ENCODE measurements at places on chromosomes 11 and 22.
A peak's percentile ranks its signal among the peaks of the same experiment; 100 is the strongest.

- no peak for DNase-seq
These were observed 64.1 kb upstream of the GRAMD1B start for GRCh38 chr11:123365955-123366354.

DNA sequence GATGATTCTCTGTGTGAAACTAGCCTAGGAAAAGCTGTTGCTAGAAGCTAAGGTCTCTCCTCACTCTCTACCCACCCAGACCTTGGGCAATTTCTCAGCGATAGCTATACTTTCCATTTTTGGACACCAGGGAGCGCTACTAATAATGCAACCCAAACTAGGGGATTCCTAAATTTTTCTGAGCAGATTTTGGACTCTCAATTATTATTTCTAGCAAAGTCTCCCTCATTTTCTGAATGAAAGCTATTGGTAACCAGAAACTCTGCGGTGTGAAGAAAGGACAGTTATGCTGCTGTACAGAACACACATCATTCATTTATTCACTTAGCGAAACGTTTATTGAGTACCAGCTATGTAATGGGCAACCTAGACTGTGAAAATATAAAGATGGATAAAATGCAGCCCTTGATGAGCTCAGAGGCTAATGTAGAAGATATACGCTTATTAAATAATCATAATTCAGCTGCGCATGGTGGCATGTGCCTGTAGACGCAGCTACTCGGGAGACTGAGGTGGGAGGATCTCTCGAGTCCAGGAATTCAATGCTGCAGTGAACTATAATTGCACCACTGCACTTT is 6.1 kb upstream of the STIM1 start:
- peak; percentile 28 for DNase-seq

GRCh38 chr22:48504519-48505140 is 1323.0 kb downstream of the BRD1 start:
- DNase-seq: no peak

- DNase-seq: no peak
These were observed 2.3 kb downstream of the GPHA2 start for GRCh38 chr11:64933213-64933934.

GRCh38 chr11:72793076-72793424 is 797 bp downstream of the STARD10 start:
- DNase-seq: no peak

DNA sequence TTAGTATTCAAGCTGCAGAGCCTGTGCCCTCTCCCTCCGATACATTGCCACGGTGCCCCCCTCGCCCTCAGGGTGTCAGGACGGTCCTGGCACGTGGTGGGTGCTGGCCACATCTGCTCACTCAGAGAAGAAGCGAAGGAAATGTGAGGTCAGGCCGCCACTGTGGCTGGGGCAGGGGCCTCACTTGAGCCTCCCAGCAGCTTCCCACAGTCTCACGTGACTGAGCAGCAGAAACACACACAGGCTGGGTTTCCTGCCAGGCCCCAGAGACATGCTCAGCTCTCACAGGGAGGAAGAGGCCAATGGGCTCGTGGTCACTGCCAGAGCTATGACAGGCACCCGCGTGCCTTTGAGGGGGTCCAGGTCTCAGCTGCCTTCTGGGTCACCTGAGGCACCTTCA is 37.9 kb upstream of the PRR5 start:
- no peak for DNase-seq

GRCh38 chr22:20128902-20129746 is 2.5 kb upstream of the ZDHHC8 start:
- peak; percentile 15 for DNase-seq

- DNase-seq: no peak
These were observed 33.1 kb downstream of the EIF3F start for GRCh38 chr11:8020244-8020597.

DNA sequence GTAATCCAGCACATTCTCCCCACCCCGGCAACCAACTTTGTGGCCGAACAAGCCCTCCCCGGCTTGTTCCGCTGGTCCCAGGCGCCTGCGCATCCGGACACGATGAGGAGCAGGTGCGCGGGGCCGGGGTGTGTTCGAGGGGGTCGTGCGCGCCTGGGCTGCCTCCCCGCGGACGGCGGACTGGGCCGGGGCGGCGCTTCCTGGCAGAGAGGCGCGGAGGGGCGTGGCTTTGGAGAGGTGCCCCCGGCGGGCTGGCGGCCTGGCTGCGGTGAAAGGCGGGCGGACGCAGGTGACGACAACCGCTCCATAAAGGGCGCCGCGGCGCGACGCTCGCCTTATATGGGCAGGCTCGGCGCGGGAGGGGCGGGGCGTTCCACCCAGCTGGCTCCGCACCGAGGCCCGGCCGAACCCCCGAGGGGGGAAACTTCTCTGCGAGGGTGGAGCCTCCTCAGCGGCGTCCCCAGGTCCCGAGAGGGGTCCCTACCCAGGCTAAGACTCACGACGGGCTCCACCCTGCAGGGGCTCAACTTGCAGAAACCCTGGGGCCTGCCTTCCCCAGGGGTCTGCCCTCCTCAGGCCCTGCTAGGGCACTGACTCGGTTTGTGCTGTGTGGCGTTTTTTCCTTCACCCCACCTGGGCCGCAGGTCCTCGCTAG is 26.4 kb downstream of the TXN2 start:
- DNase-seq: peak; percentile 96

DNA sequence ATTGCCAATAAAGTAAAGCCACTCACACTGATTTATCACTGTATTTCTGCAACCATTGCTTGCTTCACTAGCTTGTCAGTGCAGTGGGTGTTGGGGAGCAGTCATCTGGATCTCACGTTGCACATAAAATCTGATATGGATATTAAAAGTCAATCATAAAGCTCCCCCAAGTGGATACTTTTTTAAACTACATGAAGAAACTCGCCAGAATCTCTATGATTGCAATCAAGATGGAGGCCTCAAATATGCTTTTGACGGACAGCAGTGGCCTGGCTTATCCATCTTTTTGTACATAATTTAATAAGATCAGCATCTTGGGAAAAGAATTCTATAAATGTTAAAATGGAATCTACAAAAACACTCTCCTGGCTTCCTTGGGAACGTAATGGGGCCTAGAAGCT is 137.7 kb downstream of the WT1 start:
- peak; percentile 47 for DNase-seq

GRCh38 chr11:15716550-15716949 is 601.8 kb downstream of the INSC start:
- no peak for DNase-seq
